Thoracic aorta (tissue), 2 donors: ENCODE measurements at places on chromosomes 1 and 21.

DNA sequence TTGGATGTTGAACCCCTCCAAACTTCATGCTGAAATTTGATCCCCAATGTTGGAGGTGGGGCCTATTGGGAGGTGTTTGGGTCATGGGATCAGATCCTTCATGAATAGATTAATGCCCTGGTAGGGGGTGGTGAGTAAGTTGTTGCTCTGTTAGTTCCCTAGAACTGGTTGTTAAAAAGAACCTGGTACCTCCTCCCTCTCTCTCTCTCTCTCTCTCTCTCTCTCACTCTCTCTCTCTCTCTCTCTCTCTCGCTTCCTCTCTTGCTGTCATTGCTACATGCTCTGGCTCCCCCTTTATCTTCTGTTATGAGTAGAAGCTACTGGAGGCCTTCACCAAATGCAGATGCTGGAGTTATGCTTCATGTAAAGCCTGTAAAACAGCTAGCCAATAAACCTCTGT is 498.2 kb upstream of the NR5A2 start:
- no peak for DNase-seq

DNA sequence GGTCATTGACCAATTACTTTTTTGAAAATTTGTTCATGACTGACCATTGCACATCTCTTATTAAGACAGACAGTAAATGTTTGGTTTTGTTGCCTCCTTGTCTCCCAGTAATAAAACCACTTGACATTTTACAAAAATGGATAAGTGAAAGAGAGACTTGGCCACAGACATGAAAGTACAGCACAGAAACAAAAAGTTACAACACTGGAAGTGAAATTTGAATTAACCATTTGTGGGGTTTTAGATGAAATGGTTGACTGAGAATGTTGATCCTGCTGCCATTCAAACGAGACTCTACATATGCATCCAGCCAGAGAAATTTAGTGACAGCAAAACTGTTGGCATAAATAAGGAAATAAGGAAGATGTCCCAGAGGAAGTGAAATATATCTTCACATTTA is 79.3 kb upstream of the B3GALT2 start:
- DNase-seq = no peak

DNA sequence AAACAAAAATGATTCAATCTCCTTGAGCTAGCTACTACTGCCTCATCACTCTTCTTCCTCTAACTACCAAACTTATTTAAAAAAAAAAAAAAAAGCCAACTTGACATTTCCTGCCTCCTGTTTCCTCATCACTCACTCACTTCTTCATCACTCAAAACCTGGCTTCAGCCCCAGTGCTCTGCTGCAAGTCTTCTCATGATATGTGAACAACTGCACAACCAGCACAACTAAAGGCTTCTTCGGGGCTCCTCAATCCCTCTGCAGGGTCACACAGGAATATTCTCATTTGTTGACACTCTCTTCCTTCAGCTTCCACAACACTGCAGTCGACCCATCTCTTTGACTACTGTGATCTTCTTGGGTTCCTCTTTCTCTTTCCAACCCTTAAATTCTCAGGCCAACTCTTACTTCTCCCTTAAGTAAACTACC is 7.6 kb downstream of the MTF1 start:
- no peak for DNase-seq

DNA sequence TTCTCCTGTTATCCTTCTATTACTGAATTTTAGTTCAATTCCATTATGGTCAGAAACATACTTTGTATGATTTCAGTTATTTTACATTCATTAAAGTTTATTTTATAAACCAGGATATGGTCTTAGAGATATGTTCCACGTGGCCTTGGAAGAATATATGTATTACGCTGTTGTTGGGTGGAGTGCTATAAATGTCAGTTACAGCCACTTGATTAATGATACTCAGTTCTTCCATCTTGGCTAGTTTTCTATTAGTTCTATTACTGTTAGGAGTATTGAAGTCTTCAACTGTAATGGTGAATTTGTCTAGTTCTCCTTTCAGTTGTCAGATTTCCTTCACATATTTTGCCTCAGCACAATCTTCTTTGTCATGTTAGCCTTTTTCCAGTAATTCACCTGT is 26.7 kb downstream of the CCSAP start:
- DNase-seq = no peak

DNA sequence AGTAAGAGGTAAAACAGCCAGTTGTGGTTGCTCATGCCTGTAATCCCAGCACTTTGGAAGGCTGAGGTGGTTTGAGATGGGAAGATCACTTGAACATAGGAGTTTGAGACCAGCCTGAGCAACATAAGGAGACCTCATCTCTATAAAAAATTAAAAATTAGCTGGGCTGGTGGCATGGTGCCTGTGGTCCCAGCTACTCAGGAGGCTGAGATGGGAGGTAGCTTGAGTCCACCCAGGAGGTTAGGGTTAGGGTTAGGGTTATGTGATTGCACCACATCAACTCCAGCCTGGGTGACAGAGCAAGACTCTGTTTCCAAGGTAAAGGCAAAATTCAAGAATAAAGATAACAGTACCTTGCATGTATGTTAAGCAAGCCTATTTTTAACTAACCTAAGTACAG is 3.5 kb downstream of the SAMSN1 start:
- no peak for DNase-seq

DNA sequence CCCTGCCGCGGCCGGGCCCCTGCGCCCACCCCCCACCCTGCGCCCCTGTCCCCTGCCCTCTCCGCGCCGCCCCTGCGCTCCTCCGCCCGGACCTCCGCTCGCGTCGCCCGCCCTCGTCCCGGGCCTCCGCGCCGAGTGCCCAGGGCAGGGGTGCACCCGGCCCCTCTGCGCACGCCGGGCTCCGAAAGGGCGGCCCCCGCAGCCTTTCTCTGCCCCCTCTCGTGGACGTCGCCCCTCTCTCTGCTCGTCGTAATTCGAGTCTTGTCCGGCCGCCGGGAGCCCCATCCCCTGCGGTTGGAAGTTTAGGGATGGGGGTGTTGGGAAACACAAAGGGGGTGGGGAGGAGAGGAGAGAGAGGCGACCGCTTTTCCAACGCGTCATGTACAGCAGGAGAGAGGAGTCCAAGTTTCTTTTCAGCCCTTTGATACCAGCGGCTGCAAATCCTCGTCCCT is 407 bp downstream of the GALNT2 start:
- DNase-seq = no peak

DNA sequence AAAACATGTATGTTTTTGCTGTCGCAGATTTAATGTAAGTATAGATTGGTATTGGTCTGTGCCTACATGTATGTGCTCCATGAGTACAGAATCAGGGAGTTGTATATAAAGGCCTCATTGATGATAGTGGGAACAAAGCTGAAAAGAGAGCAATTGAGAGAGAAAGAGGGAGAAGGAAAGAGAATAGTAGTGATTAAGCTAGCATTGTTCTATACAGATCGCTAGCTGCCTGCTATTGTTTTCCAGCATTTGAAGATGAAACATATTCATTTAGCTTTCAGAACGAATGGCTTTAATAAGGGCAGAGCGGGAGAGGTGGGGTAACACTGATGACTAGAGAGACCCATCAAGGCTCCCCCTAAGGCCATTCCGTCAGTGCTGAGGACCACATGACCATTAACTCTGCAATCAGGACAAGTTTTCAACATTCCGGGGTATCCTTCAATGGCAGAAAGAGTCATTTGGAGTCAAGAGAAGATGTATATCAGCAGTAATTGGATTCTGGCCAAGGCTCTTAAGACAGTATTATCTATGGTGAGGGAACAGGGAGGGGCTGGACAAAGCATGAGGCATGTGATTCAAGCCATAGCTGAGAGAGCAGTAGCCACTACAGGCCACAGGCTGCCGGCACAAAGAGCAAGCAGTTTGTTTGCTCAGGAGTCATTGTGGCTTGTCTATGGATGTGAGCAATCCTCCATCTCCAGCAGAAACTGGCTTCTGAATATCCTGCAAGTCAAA is 176.5 kb downstream of the PBX1 start:
- no peak for DNase-seq

- no peak for DNase-seq
Measured at GRCh38 chr1:86466986-86467385, 1.7 kb upstream of the CLCA1 start.

- DNase-seq = no peak
Measured at GRCh38 chr21:44071359-44072104, 35.7 kb upstream of the PWP2 start.
